Stimulated activated CD4-positive, alpha-beta T cell treated with anti-CD3 and anti-CD28 coated beads, TNF-alpha, amount 100 ng/mL, for 4 hours (primary cell): ENCODE measurements at places on chromosomes 7 and 10.
A peak's percentile ranks its signal among the peaks of the same experiment; 100 is the strongest.

DNA sequence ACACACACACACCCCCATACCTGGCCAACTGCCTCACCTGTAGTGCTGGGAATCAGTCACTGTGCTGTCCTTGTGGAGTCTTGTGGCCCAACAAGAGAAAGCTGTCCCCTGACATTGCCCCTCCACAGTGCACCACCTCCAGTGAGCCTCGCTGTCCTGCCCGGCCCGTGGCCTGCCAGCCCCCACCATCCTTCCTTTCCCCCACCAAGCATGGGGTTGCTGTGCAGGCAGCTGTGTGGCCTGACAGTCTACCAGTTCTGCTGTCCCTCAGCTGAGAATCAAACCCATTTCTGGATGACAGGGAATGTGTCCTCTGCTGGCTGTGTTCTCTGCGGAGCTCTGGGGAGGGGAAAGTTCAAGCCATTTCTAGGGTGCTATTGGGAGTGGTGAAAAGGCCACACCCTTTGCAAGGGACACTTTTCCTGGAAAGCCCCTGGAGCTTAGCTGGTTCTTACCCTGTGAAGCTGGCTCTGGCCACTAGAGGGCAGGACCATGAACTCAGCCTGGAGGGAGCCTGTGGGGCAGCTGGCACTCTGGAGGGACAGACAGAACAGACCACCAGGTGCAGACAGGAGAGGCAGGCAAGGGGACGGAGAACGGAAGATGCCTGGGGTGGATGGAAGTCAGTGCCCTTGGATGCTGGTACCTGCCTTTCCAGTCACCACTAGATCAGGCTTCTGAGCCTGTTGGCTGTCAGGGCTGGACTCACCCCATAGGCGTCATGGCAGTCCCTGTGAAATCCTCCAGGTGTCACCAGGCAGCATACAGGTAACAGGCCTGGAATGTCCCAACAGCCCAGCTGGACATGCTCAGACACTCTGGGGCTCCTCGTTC lies 10.5 kb upstream of the MTPAP start:
- peak; percentile 31 for DNase-seq

GRCh38 chr7:125412890-125413665 lies 483.5 kb upstream of the POT1 start:
- DNase-seq: no peak

GRCh38 chr10:44311563-44312051 lies 73.3 kb downstream of the CXCL12 start:
- no peak for DNase-seq

DNA sequence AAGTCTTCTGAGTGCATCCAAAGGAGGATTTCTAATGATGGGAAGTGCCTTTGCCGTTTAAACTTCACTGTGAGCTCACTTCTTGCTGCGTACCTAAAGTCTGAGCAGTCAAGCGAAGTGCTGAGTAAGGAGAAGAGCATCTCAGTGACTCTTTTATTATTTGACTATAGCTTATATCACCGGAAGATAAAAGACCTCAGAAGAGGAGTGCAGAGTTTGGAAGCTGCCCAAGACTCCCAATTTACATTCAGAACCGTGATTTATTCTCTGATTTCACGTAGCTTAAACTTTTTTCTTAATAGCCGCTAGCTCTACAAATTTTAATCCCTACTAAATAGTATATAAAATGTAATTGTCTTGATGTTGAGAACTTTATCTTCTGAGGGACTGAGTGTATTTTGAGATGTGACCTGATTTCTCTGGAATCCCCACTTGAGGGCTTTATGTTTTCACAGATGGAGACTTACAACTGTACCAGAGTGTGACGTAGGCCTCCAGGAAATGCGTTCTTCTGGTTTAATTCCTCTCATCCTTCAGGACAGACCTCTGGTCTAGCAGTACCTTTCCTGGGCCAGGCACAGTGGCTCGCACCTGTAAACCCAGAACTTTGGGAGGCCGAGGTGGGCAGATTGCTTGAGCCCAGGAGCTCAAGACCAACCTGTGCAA lies 51.1 kb downstream of the CAMK1D start:
- DNase-seq: no peak

DNA sequence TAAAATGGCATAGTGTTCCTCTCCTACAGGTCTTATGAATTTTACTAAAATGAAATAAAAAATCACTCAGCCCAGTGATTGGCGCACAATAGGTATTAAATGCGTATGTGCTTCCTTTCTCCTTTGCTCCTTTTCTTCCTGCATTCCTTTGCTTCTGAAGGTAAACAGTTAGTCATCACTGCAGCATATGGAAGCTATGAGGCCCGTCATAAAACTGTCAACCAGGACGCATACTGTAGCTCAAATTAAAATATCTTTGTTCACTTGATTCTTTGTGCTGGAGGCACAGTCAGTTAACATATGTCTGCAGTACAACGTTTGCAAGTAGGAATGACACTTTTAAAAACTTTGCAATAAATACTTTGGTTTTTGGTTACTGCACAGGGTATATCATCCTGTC lies 374.7 kb downstream of the TCERG1L start:
- DNase-seq: no peak

GRCh38 chr7:104805449-104806317 lies 208.3 kb upstream of the KMT2E start:
- DNase-seq: no peak
